ENCODE measurements at places on chromosomes 7 and 10.
A peak's percentile ranks its signal among the peaks of the same experiment; 100 is the strongest.

- DNase-seq, result no peak
These were observed 48.0 kb upstream of the BHLHA15 start for GRCh38 chr7:98163269-98163668.

DNA sequence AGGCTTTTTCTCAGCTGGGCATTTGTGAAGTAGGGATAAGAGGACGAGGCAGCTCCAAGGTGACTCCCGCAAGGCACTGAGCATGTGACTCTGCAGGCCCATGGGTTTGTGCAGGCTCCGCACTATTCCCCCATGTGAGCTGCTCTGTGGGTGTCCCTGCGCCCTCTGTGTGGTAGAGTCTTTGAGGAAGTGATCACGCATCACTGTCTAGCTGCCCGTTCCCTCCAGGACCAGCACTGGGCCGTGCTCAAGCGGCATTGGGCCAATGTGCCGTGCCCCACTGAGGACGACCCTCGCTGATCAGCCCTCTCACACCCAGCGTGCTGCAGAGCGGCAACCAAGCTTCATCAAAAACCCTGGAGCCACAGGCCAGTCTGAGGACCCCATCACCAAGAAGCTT is 7.5 kb downstream of the PRKAG2 start:
- DNase-seq, result no peak

DNA sequence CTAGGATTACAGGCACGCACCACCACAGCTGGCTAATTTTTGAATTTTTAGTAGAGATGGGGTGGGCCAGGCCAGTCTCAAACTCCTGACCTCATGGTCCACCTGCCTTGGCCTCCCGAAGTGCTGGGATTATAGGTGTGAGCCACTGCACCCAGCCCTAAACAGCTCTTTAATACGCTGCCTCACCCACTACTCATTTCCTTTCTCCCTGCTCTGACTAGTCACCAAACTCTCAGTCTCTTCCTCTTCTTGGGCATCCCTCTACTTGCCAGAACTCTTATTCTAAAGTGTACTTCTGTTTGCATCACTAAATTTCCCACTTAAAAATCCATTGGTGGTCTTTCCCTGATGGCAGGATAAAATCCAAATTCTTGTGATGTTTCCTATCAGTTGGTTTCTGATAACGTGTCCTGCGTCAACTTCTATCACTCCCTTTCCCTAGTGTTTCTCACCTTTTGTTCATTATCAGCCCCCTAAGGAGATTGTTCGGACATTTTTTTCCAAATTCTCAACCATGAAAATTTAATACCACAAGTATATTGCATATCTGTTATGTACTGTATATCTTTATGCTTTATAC is 124.7 kb downstream of the CUBN start:
- no peak for DNase-seq

DNA sequence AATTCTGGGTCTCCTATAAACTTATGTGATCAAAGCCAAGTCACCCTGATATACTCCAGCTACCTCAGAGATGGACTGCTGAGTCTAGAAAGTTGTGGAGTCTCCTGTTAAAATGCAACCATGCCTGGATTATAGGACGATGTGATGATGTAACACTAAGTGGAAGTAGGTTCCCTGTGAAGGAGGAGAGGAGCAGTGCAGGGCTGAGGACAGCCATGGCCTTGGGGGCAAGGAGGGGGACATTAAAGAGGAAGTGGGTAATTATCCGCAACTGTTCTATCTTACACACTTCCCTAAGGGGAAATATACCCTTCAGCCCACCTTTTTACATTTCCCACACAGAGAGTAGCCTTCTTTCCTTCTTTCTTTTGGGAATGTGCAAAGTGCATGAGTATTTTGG is 63.8 kb downstream of the MTPN start:
- no peak for DNase-seq

GRCh38 chr10:33697016-33697415 is 362.5 kb upstream of the NRP1 start:
- DNase-seq, result no peak

GRCh38 chr10:29595636-29596225 is 39.0 kb downstream of the SVIL start:
- no peak for DNase-seq

- no peak for DNase-seq
These were observed 818 bp upstream of the SUPV3L1 start for GRCh38 chr10:69179089-69179742.

DNA sequence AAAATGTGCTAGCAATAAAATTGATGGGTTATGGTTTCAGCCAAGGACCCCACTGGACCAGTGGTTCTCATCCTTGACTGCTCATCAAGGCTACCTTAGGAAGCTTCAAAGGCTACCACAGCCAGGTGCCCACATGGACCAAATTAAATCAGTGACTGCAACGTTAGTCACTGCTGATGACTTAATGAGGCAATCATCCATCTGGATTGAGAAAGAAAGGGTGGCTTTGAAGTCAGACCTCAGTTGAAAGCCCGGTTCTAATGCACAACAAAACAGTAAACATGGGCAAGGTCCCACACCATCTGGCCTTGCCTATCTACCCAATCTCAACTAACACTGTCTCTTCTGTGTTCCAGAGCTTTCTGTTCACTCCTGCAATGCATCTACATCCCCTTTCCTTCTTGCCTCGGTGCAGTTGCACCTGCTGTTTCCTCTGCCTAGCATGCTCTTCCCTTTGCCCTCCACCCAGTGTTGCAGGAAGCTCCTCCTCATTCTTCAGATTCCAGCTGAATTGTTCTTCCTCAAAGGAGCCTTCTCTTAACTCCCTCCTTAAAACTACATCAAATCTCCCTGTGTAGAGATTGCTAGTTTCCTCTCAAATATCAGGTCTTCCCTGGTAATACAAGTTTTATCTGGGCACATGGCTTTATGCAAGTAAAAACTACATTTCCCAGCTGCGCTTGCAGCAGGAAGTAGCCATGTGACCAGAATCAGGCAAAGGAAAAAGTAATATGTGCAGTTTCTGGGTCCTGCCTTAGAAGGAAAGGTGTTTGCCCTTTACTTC is 10.3 kb upstream of the KCNK18 start:
- no peak for DNase-seq

GRCh38 chr7:27100694-27101170 is 1.8 kb downstream of the HOXA2 start:
- DNase-seq, result no peak

DNA sequence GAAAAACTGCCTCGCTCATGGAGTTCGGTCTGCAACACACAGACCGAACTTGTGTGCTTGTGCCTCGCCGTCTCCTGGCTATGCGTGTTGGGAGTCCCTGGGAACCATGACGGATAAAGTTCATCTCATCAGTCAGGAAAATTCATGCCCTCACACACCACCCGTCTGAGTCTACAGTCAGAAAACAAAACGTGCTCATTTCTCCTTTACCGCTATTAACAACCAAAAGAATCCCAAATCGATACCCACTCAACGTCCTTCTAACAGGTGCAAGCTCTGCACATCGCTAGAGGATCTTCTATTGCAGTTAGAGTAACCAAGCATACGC is 13.6 kb downstream of the CNPY1 start:
- DNase-seq, result no peak

GRCh38 chr7:108073305-108074070 is 56.7 kb downstream of the LAMB4 start:
- DNase-seq, result no peak

GRCh38 chr10:120042705-120043104 is 150.2 kb downstream of the SEC23IP start:
- DNase-seq, result no peak

- DNase-seq, result no peak
These were observed 723.4 kb downstream of the PARD3 start for GRCh38 chr10:34091635-34092195.

DNA sequence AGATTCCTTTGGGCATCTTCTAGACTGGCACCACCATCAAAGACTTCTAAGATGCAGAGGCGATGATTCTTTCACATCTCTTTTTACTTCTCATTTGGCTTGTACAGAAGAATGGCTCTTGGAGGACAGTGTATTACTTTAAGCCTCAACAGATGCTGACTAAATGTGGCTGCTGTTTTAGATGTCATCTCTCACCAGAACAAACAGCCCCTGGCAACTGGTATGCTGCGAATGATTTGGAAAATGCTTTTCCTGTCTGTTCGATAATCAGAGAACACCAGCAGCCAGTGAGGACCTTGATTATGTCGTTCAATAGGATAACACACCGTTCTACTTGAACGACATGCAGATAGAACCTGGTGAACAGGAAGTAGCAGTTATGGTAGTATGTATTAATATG is 131.8 kb downstream of the RNF216 start:
- no peak for DNase-seq

- DNase-seq, result no peak
These were observed 104.9 kb downstream of the KMT2E start for GRCh38 chr7:105118612-105119600.

DNA sequence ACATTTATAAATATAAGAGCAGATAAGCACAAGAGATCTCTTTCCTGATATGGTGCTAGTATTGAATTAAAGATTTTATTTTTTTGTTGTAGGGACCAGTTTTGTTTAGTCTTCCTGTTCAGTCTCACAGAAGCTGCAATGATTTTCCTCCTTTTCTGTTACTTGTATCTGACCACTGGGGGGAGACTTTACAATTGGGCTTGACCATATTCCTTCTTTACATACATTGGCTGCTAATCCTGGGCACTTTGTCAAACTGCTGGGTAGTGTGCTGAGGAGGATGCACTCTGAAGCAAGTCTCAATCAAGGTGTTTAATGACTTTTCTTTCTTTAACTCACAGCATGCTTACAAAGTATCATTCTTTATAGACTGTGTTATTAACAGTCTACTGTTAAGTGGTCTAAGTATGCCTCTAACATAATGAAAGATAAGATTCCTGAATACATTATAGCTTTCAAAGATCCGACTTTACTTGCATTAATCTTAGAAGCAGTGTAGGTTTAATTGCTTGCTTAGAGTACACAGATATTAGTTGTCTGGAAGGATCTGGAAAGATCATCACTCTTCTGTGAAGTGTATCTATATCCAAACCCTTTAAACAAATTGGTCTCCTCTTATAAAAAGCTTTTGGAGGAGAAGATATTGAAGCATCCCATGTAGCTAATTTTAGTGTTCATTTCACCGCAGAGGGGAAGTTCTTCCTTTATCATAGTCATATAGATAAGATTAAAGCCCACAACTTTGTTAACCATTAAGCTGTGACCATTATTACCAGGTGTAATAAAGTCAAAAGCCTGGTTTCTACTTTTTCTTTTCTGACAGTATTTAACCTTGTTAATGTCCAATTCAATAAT is 3.1 kb downstream of the PALS2 start:
- peak; percentile 61 for DNase-seq

DNA sequence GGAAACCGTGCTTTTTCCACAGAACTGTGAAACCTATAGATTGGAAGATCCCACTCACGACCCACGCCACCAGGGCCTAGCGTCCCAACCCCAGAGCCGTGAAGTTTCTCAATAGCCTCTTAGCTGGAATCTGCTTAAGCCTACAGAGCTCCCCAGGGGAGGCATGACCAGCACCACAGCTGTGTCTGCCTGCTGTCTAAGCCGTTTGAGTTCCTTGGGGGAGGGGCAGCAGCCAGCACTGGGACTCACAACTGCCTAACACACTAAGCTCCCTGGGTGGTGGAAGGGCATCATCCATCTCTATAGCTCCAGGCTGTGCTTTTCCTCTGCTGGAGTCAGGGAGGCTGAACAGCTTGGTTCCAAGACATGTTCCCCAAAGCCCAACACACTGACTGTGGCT is 26.0 kb upstream of the TMEM140 start:
- no peak for DNase-seq

GRCh38 chr7:29194206-29194593 is 375 bp upstream of the CHN2 start:
- no peak for DNase-seq

GRCh38 chr7:4416396-4417056 is 265.6 kb upstream of the FOXK1 start:
- DNase-seq, result no peak

GRCh38 chr7:138667535-138668228 is 33.5 kb downstream of the SVOPL start:
- no peak for DNase-seq

DNA sequence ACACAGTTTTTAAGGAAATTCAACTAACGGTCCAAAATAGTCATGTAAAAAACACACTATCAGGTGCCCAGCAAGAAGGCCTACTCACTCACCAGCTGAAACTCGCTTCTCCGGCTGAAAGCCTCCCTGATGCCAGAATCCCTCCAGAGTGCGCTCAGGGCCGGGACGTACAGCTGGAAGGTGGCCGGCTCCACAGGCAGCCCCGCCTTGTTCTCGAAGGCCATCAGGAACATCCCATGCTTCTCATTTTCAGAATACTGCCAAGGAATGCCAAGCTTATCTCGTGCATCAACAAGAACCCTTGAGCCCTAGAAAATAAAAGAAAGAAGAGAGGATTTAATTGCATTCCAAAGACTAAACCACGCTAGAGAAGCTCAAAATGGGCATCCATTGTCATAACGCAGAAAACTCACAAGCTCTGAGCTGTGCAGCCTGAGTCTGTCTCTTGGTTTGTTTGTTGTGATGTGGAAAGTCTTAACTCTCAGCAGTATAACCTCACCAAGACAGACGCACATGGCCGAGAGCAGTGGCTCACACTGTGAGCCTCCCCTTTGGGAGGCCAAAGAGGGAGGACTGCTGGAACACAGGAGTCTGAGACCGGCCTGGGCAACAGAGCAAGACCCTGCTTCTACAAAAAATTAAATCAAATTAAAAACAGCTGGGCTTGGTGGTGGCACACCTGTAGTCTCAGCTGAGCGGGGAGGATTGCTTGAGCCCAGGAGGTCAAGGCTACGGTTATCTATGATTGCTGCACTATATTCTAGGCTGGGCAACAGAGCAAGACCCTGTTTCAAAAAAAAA is 49.1 kb downstream of the GNA12 start:
- DNase-seq, result no peak

GRCh38 chr7:79624336-79624735 is 170.9 kb upstream of the MAGI2 start:
- DNase-seq, result no peak

GRCh38 chr7:106057962-106058927 is 53.9 kb downstream of the SYPL1 start:
- peak; percentile 92 for DNase-seq

- DNase-seq, result no peak
These were observed 17.8 kb downstream of the CAV1 start for GRCh38 chr7:116542618-116543017.

GRCh38 chr10:74778436-74779094 is 47.8 kb upstream of the KAT6B start:
- DNase-seq, result no peak

GRCh38 chr10:63219749-63220148 is 86.6 kb downstream of the NRBF2 start:
- no peak for DNase-seq

DNA sequence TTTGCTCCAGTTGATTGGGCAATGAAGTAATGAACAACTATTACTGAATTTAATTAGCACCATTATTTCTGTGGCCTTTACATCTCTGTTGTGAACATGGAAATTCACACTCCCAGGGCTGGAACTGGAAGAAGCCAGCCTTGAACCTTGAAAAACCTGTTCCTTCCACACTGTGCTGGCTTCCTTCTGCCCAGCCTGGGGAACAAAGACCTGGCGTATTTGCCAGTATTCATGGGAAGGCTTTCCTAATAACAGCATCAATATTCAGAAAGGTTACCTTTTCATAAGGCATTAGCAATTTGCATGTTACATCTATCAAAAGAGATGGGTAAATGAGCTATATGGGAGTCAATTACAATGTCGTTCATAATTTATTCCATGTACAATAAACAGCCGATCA is 1.3 kb downstream of the C10orf90 start:
- no peak for DNase-seq

GRCh38 chr10:15704581-15704968 is 15.1 kb downstream of the ITGA8 start:
- DNase-seq, result no peak
